ENCODE measurements at places on chromosomes 5 and 9.

DNA sequence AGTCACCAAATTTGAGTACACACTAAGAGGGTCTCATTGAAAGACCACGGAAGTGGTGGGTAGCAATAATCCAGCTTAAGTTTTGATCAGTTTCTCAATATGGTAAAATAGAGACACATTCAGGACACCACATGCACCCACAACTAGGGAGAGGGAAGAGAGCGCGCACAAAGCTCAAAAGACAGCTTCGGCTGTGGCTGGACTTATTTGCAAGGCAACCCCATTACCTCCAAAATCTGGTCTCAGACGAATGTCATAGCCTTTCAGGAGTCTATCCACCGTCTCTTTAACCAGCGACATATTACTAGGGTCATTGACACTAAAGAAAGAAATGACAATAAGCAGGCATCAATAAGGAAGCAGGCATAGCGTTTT is 443 bp downstream of the GABRB2 start:
- DNase-seq: no peak

DNA sequence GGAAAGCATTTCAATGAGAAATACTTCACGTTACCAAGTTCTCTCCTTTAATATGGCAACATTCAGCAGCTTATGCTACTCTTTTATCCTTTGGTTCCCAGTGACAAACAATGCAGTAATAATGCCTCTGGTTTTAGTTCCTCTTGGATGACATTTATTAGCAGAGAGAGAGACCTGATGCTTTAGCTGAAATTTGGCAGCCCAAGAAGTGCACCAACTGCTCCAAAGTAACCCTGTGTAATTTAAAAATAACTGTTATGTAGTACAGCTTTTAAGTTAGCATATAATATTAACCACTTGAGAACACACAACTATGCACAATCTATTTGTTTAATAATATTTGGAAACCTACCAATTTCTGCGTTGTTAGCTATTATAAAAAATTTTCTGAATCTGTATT is 21.8 kb downstream of the PANK3 start:
- no peak for DNase-seq

- DNase-seq: peak; percentile 89
Measured at GRCh38 chr9:134738869-134739659, 97.5 kb downstream of the COL5A1 start.

GRCh38 chr5:107228226-107228625 is 442.5 kb downstream of the EFNA5 start:
- DNase-seq: no peak

DNA sequence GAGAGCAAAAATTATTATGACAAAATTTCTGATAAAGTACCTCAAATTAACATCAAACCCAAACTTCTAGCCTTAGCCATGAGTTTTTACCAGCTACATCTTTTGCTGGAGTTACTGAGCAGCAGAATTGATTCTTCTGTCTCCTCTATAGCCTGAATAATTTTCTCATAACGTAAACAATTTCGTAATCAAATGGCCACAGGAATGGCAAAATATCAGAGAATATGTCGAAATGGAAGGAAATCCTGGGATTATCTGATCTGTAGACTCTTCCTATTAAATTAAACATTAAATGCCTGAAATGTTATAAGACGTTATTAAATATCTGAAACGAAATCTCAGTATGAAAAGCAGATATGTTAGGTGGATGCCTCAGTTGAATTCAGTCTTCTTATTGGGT is 41.1 kb downstream of the LURAP1L start:
- no peak for DNase-seq

GRCh38 chr5:7597059-7597642 is 201.2 kb downstream of the ADCY2 start:
- no peak for DNase-seq

DNA sequence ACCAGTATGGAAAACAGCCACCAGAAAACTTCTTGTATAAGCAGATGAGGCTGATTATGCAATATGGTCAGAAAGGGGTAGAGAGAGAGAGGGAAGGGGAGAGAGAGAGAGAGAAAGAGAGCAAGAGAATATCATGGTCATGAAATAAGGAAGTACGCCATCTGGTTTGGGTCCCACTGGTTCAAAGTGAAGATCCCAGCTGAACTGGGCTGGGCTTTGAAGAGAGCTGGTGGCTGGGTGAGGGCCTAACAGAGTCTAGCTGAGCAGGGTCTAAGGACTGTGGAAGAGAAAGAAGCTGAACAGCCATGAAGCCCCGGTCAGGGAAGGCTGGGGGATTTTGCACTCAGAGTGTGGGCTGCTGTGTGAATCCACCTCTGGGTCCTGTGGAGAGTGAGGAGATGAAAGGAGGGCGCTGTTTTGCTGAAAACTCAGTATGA is 14.6 kb downstream of the TRIM14 start:
- DNase-seq: no peak

- no peak for DNase-seq
Measured at GRCh38 chr5:124649491-124650146, 96.8 kb downstream of the ZNF608 start.

DNA sequence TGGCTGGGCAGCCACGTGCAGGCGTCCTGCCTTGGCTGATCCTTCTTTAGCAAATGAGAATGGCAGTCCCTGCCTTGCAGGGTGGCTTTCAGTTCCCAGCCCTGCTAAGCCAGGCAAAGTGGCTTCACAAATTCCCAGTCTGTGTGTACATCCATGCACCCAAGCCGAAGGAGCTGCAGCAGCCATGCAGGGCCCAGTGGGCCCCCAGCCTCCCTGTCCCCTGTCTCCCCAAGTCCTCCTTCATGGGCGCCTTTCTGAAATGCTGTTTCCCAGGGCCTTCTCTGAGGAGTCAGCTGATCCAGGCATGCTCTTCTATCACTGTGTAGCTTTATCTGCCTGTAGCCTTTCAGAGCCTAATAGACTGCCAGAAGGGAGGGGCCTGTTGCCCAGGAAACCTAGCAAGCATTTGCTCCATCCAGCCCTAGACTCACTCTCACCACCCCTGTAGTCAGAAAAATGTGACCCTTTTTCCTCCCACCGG is 47.4 kb upstream of the SHC3 start:
- DNase-seq: no peak

- DNase-seq: no peak
Measured at GRCh38 chr5:69335341-69335935, 2.8 kb upstream of the CCDC125 start.

DNA sequence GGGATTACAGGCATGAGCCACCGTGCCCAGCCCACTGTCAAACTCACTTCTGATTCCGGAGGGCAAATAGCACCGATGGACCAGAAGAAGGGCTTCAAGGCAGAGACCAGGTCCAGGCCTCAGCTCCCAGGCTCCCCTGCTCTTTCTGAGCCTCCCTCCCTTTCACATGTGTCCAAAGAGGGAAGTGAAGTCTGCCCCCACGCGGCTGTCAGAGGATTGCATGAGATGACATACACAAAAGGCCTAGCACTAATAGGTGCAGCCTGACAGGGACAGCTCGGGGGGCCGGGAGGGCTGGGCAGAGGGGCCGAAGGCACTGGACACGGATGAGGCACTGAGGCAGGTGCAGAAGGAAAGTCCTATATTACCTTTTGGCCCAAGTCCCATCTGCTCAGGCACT is 16.1 kb downstream of the FBP1 start:
- DNase-seq: peak; percentile 51

DNA sequence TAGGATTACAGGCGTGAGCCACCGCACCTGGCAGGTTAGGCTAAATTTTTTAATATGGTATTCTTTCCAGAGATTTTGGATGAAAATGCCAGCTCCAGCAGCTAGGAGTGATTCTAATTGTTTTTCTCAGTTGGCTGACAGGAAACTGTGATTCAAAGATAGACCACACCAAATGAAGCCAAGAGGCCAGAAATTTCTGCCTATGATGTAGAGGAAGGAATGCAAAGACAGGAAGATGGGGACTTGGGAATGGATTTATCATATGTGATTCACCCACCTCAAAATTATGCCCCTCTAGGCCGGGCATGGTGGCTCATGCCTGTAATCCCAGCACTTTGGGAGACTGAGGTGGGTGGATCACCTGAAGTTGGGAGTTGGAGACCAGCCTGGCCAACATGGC is 53.3 kb downstream of the UGCG start:
- no peak for DNase-seq

DNA sequence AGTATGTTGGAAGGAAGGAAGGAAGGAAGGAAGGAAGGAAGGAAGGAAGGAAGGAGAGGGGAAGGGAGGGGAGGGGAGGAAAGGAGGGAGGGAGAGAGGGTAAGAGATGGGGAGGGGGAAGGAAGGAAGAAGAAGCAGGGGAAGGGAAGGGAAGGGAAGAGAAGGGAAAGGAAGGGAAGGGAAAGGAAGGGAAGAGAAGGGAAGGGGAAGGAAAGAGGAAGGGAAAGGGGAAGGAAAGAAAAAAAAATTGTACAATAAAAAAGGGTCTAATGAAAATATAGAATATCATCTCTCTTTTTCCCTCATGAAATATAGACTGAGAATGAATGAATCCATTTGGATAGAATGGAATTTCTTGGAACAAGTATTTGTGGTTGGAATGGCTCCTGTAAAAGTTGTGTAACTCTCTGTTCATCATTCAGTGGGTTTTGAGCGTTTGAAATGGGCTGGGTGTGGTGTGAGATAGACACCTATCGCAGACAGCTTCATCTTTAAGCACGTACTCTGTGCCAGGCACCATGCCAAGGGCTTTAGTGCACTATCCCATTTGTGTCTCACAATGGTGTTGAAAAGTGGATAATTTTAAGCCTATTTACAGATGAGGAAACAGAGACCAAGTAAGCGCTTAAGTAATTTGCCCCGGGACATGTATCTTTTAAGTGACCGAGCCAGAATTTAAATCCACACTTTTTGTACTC is 11.6 kb upstream of the PAPPA start:
- no peak for DNase-seq

DNA sequence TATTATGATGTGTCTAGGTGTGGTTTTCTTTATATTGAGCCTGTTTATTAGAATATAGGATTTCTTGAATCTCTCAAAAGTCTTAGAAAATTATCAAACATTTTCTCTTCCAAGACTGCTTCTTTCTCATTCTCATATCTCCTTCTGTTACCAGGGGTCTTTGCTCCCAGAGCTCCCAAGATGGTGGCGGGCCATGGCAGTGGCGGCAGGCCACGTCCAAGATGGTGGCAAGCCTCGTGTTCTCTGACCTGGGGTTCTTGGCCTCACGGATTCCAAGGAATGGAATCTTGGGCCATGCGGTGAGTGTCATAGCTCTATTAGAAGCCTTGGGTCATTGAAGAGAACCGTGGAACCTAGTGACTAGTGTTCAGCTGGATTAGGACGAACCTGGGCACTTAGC is 248.9 kb downstream of the SMARCA2 start:
- no peak for DNase-seq

DNA sequence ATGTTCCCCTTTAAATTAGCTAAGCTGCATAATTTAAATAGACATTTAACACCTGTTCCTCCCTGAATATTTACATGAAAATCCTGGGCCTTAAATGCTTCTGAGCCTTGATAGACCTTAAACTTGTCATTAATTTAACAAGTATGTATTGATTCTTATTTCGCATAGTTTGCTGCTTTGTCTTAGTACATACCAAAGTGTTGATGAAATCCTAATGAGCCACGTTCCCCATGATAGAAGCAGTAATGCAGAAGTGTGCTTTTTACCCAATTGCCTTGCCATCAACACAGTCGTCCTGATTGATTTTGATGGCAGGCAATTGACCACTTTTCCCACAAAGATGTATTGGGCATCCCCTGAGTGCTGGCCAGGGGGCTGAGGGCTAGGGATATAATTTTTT is 213.5 kb downstream of the SGCD start:
- DNase-seq: no peak

GRCh38 chr9:124321935-124322334 is 64.2 kb downstream of the NEK6 start:
- DNase-seq: no peak

GRCh38 chr9:107504585-107505455 is 15.3 kb upstream of the KLF4 start:
- DNase-seq: no peak

GRCh38 chr9:116491659-116492058 is 195.4 kb upstream of the TRIM32 start:
- DNase-seq: no peak

DNA sequence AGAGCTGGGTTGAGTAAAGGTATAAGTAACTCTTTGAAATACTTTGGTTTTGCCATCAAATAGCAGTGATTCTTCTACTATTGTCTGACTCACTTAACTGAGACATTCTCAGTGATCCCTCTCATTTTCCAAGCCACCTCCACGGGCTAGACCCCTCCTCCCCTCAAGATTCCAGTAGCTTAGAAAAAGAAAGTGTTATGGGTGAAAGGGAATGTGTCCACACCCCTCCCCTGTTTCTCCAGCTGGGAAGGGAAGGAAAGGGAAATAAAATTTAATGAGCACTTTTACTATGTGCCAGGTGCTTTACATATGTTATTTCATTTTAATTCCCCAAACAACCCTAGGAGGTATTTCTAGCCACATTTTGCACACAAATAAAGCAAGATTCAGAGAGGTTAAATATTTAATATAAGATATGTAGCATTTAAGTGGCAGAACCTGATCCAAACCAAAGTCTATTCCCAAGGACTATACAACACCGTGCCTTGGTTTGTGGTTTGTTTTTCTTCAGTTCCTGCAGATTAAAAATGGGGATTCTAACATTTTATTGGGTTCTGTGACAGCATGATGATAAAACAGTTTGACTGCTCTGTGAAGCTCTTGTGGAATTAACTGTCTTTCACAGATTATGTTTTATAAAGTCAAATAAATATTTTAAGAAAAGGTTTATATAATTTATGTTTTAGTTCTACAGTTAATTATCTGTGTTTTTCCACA is 135.9 kb downstream of the ZSWIM6 start:
- DNase-seq: no peak

DNA sequence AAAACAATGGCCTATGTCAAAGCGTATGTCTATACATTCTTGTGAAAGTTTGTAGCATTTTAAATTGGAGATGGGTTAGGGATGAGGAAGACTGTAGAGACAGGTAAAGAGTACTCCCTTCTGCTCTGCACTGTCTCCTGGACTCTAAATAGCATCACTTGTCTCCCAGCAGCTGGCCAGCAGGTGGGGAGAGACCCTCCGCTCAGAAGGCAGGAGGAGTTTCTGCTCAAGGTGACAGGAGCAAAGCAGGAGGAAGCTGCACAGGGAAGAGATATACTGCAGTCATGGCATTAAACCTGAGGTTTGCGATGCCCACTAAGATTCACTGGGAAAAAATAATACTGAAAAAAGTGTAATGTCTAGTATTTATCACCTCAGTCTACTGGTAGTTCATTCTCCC is 10.7 kb upstream of the ASTN2 start:
- DNase-seq: no peak

- no peak for DNase-seq
Measured at GRCh38 chr5:107867266-107867665, 196.5 kb upstream of the EFNA5 start.

DNA sequence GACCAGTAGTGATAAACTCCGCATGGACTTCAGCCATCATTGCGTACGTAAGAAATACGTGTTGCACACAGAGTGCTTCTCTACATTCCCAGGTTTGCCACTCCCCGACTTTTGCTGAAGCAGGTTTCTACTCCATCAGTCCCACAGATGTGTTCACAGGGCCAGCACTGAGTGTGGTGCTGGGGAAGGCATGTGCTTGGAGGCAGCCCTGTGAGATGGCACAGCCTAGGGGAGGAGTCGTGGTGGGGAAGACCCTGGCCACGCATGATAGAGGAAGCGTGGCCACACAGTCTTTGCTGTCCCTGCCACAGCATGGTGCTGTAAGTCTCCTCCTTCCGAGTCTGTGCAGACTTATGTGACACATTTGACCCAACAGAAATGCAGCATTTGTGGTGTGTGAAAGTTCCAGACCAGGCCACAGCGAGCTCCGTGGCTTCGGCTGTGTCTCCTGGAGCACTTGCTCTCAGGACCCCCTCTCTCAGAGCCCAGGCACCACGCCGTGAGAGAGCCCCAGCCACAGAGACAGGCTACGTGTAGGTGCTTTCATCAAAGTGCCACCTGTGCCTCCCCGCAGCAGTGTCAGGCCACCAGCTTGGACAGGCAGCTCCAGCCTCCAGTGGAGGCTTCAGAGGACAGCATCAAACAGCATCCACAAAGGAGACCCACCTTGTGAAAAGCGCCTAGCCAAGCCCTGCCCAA is 197.8 kb downstream of the AUH start:
- DNase-seq: no peak

All from D341Med (cell line).